OCI-M1 (cell line): ENCODE measurements at places on chromosomes 3 and 15.
A peak's percentile ranks its signal among the peaks of the same experiment; 100 is the strongest.

GRCh38 chr3:51673181-51673801 is 2.2 kb downstream of the TEX264 start:
- DNase-seq: no peak

GRCh38 chr15:47206358-47206978 is 510.8 kb upstream of the SEMA6D start:
- DNase-seq: no peak

GRCh38 chr3:100798012-100798411 is 88.7 kb downstream of the TFG start:
- no peak for DNase-seq

GRCh38 chr3:120417272-120417911 is 33.4 kb downstream of the FSTL1 start:
- peak; percentile 98 for DNase-seq

DNA sequence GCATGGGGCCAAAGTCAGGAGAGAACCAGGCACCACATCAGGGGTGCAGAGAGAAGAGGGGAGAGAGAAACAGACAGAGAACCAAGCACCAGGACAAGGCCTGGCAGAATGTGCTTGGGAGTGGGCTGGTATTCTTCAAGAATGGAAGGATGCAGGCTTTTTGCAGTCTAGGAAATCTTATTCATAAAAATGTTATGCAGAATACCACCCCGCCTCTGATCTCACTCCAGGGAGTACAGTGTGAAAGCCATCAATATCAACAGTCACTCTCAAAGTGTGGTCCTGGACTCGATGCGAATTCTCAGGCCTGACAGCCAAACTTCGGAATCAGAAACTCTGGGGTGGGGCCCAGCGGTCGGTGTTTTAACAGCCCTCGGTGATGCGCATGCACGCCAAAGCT is 16.9 kb downstream of the NTRK3 start:
- DNase-seq: no peak

GRCh38 chr3:46843508-46843907 is 19.7 kb downstream of the MYL3 start:
- DNase-seq: no peak

- DNase-seq: no peak
Measured at GRCh38 chr3:56880720-56881575, 79.2 kb upstream of the ARHGEF3 start.

DNA sequence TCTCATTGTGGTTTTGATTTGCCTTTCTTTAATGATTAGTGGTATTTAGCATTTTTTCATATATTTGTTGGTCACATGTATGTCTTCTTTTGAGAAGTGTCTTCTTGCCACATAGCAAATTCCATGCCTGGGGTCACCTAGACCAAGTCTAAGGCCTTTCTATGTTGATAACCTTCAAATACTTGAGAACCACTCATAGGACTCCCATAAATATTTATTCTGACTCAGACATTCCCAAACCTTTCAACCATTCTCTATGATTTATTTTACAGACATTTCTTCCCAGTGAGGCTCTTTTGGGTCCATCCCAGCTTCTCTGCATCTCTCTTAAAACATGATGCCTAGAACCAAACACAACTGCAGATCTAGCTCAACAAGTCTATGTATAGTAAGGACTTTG is 69.2 kb downstream of the ATP8B4 start:
- no peak for DNase-seq

GRCh38 chr15:29102911-29103823 is 166.5 kb downstream of the NSMCE3 start:
- DNase-seq: no peak

- DNase-seq: no peak
Measured at GRCh38 chr3:193230610-193231009, 10.4 kb upstream of the PLAAT1 start.
